SJSA1 (cell line): ENCODE measurements at places on chromosomes 7 and 10.

- DNase-seq = peak; percentile 18
Measured at GRCh38 chr10:28631896-28632583, 45.3 kb upstream of the BAMBI start.

DNA sequence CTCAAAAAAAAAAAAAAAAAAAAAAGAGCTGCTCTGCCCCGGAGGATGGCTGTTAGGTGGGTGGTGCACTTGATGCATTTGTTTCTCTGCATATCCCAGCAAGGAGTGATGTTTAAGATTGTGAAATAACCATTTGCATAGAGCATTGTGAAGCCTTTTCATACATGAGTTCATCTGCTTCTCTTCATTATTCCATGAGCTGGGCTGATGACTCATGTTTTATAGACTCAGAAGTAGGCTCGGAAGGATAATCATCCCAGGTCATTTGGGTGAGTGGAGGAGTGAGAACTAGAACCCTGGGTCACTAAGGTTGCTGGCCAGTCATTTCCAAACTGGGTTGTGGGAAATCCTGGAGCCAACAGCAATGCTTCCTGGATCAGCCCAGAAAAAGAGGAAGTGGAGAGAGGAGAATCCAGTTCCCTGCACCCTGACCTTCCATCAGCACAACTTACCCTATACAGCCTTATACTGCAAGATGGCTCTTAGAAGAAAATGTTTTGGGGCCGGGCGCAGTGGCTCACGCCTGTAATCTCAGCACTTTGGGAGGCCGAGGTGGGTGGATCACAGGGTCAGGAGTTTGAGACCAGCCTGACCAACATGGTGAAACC is 45.3 kb downstream of the TACC2 start:
- no peak for DNase-seq

DNA sequence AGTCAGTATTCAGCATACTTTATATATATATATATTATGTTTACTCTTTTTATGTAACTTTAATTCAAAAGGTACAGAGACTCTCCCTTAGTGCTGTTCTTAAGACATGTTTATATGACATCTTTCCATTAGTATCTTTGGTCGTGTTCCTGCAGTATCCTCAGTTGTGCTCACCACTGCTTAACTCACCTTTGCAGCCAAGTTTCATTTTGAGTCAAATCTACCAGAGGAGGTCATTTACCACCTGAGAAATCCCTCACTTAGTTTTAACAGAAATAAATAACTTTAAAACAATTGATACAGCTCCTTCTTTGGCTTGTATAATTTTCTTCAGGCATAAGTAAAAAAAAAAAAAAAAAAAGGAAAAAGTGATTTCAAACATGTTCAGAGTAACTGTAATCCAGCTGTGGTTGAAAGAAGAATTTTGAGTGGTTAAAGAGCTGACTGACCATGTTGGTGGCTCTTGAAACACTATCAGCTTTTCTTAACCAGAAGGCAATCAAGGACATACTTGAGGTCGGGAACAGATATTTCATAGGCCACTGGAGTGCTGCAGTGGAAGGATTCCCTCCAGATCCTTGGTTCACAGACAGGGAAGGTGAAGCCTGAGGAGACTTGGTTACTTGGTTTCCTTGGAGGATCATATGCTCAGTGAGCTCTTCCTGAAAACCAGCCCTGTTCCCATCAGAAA is 116.8 kb downstream of the AUTS2 start:
- no peak for DNase-seq

- peak; percentile 28 for DNase-seq
Measured at GRCh38 chr10:103145046-103145445, 48.0 kb downstream of the NT5C2 start.

DNA sequence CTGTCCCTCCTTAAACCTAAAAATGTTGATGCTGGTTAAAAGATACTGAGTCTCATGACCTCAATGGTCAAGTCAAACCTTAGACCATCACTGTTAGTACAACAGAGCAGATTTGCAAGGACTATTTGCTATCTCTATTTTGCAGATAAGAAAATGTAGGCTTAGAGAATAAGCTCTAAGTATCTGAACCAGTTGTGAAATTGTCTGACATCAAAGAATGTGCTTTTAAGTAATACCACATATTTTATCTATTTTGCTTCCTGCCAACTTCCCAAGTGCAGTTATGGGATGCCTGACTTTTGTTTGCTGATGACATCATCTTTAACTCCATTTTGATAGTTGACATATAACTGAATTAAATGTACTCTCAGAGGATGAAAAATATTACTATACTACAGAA is 83.6 kb upstream of the TMEM106B start:
- no peak for DNase-seq

DNA sequence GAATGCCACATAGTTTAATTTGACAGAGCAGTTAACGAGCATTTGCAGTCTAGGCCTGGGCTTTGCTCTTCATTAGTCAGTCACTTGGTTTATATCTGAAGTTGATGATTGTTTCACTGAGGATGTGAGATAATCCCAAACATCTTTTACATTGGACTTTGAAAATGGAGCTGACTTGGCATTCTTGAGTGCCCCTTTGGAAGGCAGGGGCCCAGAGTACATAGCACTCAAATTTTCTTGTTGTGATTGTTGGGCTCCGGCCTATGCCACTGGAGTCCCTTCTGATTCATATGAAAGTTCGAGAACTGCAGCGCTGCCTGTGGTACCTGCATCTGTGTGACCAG is 21.9 kb downstream of the DNAJB6 start:
- no peak for DNase-seq
